ENCODE measurements at places on chromosomes 7 and 10.

GRCh38 chr10:90372451-90372850 lies 485.4 kb downstream of the HTR7 start:
- DNase-seq, result no peak

- no peak for DNase-seq
These were observed 91.9 kb downstream of the CELF2 start for GRCh38 chr10:11109590-11109989.

GRCh38 chr10:267705-268104 lies 132.4 kb downstream of the ZMYND11 start:
- no peak for DNase-seq

- no peak for DNase-seq
These were observed 560.5 kb upstream of the MKI67 start for GRCh38 chr10:128686630-128687278.

GRCh38 chr10:62671104-62671503 lies 133.4 kb upstream of the ADO start:
- no peak for DNase-seq

DNA sequence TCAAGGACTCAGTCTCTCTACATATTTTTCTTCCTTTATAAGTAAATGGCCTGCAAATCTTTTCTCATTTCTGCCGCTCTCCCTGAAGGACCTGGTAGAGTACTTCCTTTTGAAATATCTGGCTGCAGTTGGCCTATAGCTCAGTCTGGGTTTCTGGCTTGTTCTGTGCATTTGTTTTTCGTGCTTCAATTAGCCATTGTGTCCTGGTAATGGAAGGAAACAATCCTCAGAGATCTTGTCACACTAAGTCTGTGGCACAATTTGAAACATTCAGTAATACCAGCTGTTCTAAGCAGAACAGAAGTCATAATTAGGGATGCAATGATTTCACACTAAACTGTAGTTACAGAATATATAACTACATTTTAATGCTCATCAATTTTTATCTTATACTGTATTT lies 545.0 kb downstream of the NRG3 start:
- DNase-seq, result no peak
